ENCODE measurements at places on chromosomes 16 and 17.

GRCh38 chr17:28524476-28525424 is 18.6 kb downstream of the FOXN1 start:
- DNase-seq = no peak

DNA sequence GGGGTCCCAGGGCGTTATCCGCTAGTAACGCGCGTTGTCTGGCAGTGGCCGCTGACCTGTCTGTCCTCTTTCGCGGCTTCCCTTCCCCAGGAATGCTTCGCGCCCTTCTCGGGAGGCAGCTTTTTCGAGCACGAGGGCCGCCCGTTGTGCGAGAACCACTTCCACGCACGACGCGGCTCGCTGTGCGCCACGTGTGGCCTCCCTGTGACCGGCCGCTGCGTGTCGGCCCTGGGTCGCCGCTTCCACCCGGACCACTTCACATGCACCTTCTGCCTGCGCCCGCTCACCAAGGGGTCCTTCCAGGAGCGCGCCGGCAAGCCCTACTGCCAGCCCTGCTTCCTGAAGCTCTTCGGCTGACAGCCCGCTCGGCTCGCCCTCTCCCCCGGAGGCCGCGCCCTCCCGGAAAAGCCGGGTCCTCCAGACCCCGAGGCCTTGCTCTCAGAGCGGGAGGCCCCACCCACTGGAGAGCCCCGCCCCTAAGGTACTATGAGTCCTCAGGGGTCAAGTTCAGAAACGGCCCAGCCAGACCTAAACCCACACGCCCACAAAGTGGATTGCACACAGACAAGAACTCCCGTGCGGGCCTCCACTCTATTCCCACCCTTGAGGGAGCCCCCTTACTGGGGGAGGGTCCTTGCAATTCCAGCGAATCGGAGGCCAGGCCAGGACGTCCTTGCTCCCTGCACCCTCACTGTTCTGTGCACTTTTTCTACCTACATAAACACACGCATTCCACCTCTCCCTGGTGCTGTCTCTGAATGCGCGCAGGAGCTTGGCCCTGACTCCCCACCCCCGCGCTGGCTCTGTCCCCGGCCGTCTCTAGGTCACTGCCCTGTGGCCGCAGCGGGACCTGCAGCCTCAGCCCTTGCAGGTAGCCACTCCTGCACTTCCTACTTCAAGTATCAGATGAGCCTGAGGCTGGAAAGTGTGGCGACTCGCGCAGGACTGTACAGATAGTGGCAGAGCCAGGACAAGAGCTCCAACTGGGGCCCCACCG is 5.4 kb upstream of the SLC5A2 start:
- peak; percentile 37 for DNase-seq

DNA sequence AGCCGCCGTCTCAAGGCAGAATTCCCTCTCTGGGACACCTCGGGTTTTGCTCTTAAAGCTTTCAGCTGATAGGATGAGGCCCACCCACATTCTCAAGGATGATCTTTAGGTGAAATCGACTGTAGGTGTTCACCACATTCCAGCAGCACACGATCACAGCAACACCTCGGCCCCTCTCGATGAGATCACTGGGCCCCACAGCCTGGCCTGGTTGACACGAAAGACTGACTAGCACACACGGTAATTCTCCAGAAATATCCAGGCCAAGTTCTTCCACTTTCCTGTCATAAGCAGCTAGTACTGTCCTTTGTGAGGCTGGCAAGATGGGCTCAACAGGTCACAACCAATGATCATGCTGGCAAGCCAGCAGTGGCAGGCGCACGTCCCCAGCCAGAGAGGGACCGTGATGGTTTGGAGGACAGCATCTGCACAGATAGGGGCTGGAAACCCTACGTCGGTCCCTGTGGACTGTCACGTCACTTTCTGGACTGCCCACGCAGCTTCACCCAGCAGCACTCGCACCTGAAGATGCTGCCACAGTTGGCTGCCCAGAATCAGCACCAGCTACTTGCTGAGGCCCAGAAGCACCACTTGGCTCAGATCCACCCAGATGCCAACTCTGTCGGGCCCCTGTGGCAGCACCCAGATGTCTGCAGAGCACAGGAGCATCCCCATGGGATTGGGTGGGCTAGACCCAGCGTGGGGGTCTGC is 17.4 kb downstream of the TMC6 start:
- DNase-seq = no peak

GRCh38 chr16:85622683-85623082 is 9.6 kb downstream of the GSE1 start:
- no peak for DNase-seq

- DNase-seq = no peak
Measured at GRCh38 chr16:86631444-86631843, 53.1 kb downstream of the FOXL1 start.

DNA sequence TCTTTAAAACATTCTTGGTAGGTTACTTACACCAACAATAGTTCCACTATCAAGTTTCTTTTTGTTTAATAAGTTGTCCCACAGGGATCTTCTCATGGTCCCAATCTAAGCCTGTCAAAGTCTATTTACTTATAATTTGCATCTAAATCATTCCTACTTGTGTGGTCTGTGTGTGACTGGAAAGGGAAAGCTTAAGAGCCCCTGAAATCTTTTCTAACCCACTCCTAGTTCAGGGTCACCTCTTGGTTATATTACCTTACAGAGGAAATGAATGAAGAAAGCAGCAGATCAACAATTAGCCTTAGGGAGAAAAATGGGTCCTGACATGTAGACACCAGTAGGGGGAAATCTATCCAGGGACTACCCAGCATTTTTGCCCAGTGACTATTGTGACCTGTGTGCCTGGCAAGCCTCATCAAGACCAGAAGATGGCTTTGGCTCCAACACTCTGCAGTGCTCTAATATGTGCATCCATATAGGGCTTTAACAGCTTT is 110.4 kb upstream of the HAS3 start:
- no peak for DNase-seq

GRCh38 chr16:10312784-10313724 is 72.8 kb upstream of the ATF7IP2 start:
- no peak for DNase-seq

GRCh38 chr16:54677308-54677950 is 253.2 kb upstream of the IRX5 start:
- DNase-seq = no peak

DNA sequence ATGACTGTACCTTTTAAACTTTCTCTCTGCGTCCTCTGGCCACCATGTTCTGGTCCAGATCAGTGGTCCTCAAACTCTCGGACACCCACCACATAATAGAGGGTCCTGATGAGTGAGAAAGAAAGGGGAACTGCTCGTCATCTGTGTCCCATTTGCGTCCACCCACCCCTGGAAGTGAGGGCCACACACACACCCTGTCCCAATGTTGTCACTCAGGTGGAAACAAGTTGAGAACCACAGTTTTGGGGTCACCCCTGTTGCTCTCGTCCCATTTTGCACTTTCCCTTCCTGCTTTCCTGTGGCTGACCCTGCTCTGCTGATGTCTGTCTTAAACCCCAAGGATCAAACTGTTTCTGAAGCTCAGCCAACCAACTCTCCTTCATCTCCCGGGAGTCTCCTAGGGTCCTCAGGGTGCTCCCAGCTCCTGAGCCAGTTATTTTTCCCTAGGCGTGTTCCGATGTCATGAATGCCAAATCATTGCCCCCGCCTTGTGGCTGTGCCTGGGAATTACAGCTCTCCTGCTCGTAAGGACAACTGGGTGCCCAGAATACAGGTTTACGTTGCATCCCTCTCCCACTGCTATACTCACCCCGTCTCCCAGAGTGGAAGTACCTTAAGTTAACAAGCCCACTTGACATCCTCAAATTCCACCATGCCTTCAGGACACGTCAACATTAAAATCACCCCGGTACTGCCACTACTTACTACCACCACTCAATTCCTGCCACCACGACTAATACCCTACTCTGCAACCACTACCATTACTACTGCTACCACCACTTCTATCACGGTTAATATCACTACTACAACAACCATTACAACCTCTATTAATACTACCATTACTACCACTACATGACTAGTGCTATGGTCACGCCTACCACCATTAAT is 26.0 kb upstream of the HNF1B start:
- DNase-seq = peak; percentile 17

- DNase-seq = no peak
Measured at GRCh38 chr17:82566129-82566960, 46.8 kb downstream of the FOXK2 start.

DNA sequence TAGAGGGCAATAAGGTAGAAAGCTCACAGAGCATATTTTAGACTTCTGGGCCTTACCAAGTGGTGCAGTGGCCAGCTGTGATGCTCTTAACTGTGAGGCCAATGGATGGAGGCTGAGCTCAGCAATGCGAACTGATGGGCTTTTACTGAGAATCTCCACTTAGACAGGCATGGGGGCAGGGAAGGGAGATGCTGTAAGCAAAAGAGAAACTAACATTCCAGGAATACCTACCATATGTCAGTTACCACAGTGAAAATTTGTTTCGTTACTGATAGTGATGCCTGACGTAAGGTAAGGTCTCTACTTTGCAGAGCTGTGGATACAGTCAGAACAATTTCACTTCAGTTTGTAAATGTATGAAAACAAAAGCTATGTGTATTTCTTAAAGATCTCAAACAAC is 250.6 kb upstream of the ZFHX3 start:
- no peak for DNase-seq

- no peak for DNase-seq
Measured at GRCh38 chr17:5694551-5694950, 110.2 kb upstream of the NLRP1 start.

DNA sequence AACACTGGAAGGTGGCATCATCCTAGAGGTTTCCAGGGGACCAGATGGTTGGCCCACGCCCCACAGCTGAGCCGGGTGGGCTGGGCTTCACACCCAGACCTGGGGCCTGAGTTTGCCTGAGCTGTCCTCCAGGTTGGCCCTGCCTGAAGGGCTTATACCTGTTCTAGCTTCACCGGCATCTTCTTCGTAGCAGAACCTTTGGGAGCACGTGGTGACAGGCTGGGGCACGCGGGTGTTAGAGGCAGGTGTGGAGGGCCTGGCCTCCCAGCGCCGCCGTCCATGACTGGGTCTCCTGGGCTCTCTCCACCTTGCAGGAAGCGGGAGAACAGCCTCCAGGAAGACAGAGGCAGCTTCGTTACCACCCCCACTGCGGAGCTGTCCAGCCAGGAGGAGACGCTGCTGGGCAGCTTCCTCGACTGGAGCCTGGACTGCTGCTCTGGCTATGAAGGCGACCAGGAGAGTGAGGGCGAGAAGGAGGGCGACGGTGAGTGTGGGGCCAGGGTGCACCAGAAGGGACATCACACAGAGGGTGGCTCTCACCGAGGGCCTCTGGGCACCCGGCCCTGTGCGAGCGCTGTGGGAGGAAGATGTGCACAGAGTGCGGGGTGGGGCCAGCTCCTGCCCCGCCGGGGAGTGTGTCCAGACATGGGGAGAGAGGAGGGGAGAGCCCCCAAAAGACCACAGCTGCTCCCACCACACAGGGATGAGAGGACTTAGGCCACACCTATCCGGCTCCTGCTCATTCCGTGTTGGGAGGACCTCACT is 4.6 kb upstream of the TEDC2 start:
- DNase-seq = no peak

- peak; percentile 42 for DNase-seq
Measured at GRCh38 chr17:17792551-17793377, 44.0 kb downstream of the SREBF1 start.

DNA sequence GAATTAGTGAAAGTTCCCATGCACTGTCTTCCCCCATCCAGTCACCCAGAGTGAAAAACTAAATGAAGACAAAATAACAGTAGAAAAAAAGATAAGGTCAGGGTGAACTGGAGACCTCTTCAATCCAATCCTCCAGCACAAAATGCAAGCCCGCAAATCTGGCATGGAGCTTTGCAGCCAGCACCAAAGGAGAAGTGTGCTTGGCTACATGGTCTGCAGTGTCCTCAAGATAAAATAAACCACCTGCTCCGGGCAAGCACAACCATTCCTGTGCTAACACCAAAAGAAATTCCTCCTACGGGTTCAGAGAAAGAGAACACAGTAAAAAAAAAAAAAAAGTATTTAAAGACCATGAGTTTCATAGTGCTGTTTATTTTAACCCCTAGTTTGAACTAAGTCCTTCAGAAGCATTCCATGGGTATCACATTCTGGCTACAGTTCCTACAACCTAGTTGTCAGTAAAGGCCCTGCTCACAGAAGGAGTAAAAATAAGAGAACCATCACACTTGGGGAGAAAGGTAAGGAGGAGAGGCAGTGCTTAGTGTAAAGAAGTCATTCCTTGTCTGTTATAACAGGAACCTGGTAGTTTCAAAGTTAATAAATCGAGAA is 109.1 kb downstream of the GAS7 start:
- no peak for DNase-seq

DNA sequence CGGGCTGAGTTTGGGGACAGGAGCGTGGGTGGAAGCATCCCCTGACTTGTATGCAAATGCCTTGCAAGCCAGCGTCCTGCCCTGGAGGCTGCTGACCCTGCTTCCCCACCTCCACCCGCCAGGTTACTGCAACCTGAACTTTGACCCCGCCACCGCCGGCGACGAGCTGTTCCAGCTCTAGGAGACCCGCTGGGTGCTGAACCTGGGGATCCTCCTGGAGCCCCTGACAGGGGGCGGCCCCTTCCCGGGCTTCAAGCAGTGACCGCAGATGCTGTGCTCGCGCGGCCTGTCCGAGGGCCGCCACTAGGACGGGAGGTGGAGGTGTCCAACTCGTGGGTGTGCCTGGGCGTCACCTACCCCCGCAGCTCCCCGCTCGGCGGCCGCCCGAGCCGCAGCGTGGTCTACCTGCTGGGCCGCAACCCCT is 10.7 kb upstream of the SLC16A5 start:
- no peak for DNase-seq

DNA sequence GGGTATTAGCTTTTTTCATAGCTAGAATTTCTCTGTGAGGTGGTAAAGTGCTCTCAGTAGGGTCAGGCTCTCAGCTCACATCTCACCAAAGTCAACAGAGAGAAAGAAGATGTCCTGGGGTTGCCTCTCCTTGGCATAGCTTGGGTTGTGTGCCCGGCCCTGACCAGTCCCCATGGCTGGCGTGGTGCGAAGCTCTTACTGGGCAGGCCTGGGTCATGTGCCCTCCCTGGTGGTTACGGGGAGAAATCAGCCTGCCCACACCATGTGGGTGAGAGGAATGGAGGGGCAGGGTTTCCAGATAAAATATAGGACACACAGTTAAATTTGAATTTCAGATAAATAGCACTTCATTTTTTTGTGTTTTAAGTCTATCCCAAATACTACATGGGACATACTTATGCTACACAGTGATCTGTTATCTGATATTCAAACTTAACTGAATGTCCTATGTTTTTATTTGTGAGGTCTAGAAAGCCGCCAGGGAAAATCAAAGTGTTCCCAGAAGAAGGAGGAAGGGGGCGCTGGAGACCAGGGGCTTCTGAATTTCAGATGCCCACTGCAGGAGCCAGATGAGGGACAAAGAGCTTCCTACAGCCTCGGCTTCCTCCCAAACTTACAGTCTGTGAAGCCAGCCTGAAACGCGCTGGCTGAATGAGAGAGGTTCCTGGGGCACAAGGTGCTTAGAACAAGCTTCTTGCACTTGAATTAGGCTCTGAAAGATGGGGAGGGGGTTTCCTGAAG is 45.4 kb downstream of the NKD1 start:
- DNase-seq = no peak

DNA sequence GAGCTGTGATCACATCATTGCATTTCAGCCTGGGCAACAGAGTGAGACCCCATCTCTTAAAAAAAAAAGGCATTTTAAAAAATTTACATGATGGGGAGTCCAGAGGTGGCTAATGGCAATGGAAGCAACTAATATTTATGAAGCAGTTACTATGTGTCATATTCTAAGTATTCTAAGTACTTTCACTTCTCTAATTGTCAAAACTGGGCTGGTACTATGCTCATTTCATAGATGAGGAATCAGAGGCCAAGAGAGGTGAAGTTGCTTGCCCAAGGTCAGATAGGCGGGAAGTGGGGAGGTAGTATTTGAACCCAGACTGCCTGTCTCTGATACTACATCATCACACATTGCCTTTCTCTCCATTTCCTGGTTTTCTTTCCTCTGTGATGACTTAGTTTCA is 50.7 kb downstream of the SLC5A11 start:
- no peak for DNase-seq

GRCh38 chr17:71229070-71229469 is 891.8 kb upstream of the SOX9 start:
- no peak for DNase-seq
